ENCODE measurements at places on chromosomes 16 and 17. TPM values are rescaled to one million over a fixed set of nuclear protein-coding genes. Genes with fewer than 3 reads are reported as not detected.

The NAA60 gene
- total RNA-seq = 31.4 TPM

The ZNF597 gene
- total RNA-seq = 2.1 TPM

The MYH1 gene
- total RNA-seq = not detected

DNA sequence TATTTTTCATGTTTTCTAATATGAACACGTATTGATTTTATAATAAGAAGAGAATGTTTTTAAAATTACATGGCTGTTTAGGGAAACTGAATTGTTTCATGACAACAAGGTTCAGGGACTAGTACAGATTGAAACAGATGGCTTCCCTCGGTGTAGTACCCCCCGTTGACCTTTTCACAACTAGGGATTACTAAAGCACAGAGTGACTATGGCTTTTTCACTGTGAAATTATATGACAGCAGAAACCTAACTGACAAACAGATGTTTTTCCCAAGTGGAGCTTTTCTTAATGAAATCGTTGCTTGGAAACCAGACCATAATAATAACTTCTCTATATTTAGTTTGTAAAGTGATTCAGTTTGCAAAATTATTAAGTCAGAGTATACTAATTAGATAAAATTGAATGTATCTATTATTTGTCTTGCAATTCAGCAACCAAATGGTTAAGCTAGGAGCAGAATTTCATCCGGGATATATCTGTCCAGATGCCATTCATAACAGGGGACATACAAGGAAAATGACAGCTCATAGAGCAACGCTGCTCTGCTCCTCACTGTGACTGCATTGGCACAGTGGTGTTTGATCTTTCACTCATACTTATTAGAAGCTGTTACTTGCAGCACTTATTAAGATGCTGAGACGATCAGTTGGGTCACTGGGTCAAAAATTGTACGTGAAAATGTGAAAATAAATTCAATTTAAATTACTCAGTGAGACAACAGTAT lies 111.7 kb downstream of the TANGO6 start:
- no peak overlapping the region for H3K4me3 ChIP-seq
- H3K27ac ChIP-seq = no peak overlapping the region
- H3K4me1 ChIP-seq = no peaks in the 10 kb centered on the region
- no peaks in the 10 kb centered on the region for H3K27me3 ChIP-seq
- H3K36me3 ChIP-seq = no peaks in the 10 kb centered on the region
- no peak for DNase-seq

- H3K27me3 ChIP-seq = no peaks in the 10 kb centered on the region
- no peak overlapping the region for H3K4me3 ChIP-seq
- no peak for DNase-seq
- H3K36me3 ChIP-seq = no peaks in the 10 kb centered on the region
Measured at GRCh38 chr16:88393034-88393433, 10.3 kb downstream of the ZNF469 start.

DNA sequence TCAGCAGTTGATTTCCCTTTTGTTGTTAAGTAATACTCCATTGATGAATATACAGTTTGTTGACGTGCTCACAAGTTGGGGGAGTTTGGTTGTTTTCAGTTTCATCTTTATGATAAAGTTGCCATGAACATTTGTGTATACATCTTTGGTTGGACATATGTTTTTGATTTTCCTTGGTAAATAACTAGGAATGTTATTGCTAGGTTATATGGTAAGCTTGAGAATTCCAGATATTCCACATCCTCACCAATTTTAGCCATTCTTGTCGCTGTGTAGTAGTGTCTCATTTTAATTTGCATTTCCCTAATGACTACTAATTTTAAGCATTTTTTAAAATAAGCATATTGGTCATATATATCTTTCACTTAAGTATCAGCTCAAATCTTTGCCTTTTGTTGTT lies 55.0 kb upstream of the RASL10B start:
- H3K36me3 ChIP-seq = peaks cover 48% of the 10 kb centered on the region
- no peak overlapping the region for H3K4me3 ChIP-seq
- H3K27ac ChIP-seq = no peak overlapping the region
- no peaks in the 10 kb centered on the region for H3K27me3 ChIP-seq
- DNase-seq = no peak
- peaks cover 19% of the 10 kb centered on the region for H3K4me1 ChIP-seq

GRCh38 chr17:76870377-76870714 lies 2.1 kb downstream of the MGAT5B start:
- peaks cover 12% of the 10 kb centered on the region for H3K4me1 ChIP-seq
- peaks cover 31% of the 10 kb centered on the region for H3K27me3 ChIP-seq

- H3K27ac ChIP-seq = no peak overlapping the region
- no peaks in the 10 kb centered on the region for H3K36me3 ChIP-seq
- no peak overlapping the region for H3K4me3 ChIP-seq
- H3K4me1 ChIP-seq = no peaks in the 10 kb centered on the region
- no peak for DNase-seq
Measured at GRCh38 chr17:21113716-21114115, 13.0 kb upstream of the DHRS7B start.

GRCh38 chr17:80786470-80786869 lies 205.2 kb upstream of the CHMP6 start:
- H3K36me3 ChIP-seq = peaks cover 32% of the 10 kb centered on the region
- H3K4me3 ChIP-seq = no peak overlapping the region
- DNase-seq = no peak
- H3K4me1 ChIP-seq = peaks cover 82% of the 10 kb centered on the region
- no peaks in the 10 kb centered on the region for H3K27me3 ChIP-seq

- H3K36me3 ChIP-seq = peaks cover 34% of the 10 kb centered on the region
- H3K27ac ChIP-seq = peak overlapping the region; percentile 99
- peaks cover 15% of the 10 kb centered on the region for H3K4me1 ChIP-seq
Measured at GRCh38 chr17:32349503-32349853, 479 bp upstream of the ZNF207 start.

GRCh38 chr16:2490190-2491105 lies 15.5 kb downstream of the TBC1D24 start:
- H3K27ac ChIP-seq = no peak overlapping the region
- DNase-seq = no peak
- no peaks in the 10 kb centered on the region for H3K27me3 ChIP-seq
- H3K4me1 ChIP-seq = peaks cover 13% of the 10 kb centered on the region
- H3K36me3 ChIP-seq = no peaks in the 10 kb centered on the region

GRCh38 chr17:15464231-15464985 lies 3.0 kb downstream of the CDRT4 start:
- no peaks in the 10 kb centered on the region for H3K4me1 ChIP-seq
- DNase-seq = no peak
- H3K27me3 ChIP-seq = no peaks in the 10 kb centered on the region
- peaks cover 4% of the 10 kb centered on the region for H3K36me3 ChIP-seq
